ENCODE measurements at places on chromosomes 1 and 21.

DNA sequence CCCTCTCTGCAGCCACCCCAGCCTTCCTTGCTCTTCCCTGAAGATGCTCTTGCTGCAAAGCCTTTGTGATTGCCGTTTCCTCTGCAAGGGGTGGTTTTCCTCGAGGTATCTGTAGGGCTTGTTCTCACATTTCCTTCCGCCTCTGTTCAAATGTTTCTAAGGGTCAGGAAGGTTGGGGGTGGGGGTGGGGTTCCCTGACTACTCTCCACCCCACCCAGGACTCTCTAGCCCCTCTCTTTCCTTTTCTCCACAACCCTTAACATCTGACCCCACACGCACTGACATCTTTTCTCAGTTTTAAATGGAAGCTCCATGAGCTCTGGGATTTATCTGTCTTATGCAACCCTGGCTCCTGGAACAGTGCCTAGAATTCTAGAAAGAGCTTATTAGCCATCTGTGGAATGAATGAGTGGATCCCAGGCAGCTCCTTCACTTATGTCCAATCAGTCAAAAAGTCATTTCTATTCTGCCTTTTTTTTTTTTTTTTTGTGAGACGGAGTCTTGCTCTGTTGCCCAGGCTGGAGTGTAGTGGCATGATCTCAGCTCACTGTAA is 27.3 kb upstream of the ZNF362 start:
- peak; percentile 92 for DNase-seq

DNA sequence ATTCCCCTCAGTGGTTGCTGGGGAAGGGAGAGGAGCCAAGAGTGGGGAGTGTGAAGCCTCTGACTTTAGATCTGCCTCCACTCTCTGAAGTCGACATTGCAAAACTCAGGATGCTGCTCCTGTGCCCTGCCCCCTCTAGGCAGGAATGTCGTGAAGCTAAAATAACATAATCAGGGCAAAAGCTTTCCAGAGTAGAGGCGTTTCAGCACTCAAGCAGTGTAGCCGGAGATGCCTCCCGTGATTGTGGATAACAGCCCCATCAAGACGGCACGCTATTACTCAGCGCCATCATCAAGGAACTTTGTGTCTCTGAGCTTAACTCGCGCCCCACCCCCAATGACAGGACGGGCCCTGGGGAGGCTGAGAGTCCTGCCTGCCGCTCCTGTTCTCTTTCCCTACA is 60.0 kb downstream of the FBXO2 start:
- DNase-seq: peak; percentile 15

GRCh38 chr1:214678386-214678785 is 75.4 kb downstream of the CENPF start:
- DNase-seq: no peak

DNA sequence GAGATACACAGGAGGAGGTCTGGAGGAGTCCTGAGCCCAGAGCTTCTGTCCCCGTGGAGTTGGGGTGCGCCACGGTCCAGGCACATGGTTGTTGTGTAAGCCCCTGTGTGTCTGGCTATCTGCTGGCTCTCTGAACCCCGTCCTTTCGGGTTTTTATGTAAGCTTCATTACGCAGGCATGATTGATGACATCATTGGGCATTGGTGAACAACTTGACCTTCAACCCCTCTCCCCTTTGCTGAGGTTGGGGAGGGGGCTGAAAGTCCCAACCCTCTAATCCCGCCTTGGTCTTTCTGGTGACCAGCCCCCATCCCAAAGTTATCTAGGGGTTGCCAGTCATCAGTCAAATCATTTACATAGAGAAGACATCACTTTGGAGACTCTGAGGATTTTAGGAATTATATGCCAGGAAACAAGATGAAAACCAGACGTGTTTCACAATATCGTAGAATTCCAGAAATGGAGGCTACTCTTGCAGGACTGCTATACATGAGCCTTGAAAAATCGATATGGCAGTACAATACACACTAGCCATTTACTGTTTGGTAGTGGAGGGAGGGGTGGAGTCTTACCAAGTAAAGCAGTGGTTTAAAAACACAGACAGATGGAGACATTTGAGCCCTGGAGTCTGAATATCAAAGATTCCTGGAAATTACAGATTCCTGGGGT is 69.8 kb upstream of the SCAF4 start:
- no peak for DNase-seq

- no peak for DNase-seq
These were observed 72.2 kb downstream of the SERINC2 start for GRCh38 chr1:31485166-31485565.

DNA sequence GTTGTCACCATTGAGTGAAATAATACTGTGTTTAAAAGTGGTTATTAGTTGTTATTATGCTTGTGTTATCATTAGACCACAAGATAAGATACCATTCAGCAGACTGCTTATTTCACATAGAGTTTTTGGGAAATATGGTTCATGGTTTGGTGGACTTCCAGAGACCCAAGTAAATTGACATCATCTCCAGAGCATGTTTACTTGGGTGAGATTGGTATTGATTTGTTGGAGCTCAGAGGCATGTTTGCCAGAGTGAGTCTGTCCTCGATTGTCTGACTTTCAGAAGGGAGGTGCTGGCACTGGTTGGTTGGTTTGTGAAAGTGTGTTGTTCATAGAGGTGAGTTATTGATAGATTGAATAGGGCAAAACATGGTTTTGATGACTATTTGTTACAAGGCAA is 291.4 kb downstream of the TGFB2 start:
- no peak for DNase-seq

DNA sequence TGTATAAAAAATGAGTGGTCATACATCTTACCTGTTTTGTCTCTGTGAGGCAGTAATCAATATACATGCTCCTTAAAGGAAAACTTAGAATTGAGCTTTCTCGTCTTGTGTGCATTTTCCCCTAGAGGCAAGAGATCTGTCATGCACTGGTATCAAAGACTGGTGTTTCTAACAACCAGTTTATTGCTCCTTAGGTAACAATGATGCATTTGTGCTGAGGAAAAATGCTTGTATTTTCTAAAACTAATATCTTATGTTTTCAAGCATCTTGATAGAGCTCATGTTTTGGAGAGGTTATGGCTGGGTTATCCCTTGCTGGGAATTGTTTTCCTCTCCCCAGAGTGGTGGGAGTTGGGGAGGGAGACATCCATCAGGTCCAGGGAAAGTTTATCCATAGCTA is 23.9 kb upstream of the CCDC190 start:
- DNase-seq: no peak
